ENCODE measurements at places on chromosomes 2 and 18.
A peak's percentile ranks its signal among the peaks of the same experiment; 100 is the strongest.

- DNase-seq = no peak
Measured at GRCh38 chr2:14743861-14744260, 111.3 kb downstream of the LRATD1 start.

GRCh38 chr2:235719146-235719942 is 225.5 kb downstream of the AGAP1 start:
- DNase-seq = peak; percentile 56

DNA sequence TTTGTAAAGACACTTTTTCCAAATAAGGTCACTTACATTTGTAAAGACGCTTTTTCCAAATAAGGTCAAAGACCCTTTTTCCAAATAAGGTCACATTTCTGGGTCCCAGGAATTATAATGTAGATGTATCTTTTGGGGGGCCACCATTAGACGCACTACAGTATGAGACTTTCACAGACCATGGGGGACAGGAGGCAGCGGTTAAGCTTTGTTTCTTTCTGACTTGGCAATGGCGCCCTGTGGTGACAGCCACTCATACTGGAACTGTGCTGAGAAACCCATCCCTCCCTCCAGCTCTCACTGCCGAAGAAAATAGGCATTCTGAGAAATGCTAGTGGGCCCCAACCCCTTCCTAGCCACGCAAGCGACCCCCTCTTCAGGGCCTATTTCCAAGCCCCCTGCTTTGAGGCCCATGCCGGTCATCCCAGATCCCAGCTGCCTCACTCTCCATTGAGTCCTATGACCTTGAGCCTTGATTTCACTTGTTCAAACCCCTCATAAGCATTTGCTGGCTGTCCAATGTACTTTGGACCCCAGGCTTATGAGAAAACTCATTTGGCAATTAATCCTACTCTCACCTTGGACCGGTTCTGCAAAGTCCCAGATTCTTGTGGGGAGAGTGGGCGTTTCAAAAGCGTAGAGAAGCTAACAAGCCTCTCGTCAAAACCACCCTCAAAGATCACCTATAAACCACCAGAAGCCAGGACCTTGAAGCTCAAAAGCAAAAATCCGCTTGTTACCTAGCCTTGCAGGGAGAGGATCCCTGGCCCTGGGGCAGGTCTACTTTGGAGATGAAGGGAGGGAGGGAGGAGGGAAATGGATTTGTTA is 11.3 kb upstream of the SPATA3 start:
- no peak for DNase-seq

- DNase-seq = no peak
Measured at GRCh38 chr2:120267348-120267747, 14.7 kb downstream of the RALB start.

- peak; percentile 8 for DNase-seq
Measured at GRCh38 chr18:56982766-56983165, 164.1 kb upstream of the BOD1L2 start.

- no peak for DNase-seq
Measured at GRCh38 chr2:35821675-35822074, 533.9 kb upstream of the CRIM1 start.

DNA sequence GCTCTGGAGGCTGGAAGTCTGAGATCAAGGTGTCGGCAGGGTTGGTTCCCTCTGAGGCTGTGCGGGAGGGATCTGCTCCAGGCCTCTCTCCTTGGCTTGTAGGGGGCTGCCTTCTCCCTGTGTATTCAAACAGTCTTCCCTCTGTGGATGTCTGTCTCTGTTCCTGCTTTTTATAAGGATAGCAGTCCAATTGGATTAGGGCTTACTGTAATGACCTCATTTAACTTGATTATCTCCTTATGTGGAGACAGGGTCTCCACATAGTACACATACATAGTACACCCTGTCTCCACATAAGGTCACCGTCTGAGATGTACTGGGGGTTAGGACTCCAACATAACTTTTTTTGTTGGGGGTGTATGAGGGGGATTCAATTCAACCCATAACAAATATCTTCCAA is 30.5 kb downstream of the TCF7L1 start:
- DNase-seq = no peak

GRCh38 chr2:139872032-139872431 is 1091.8 kb upstream of the NXPH2 start:
- no peak for DNase-seq

GRCh38 chr2:28901202-28901601 is 6.7 kb downstream of the WDR43 start:
- no peak for DNase-seq

DNA sequence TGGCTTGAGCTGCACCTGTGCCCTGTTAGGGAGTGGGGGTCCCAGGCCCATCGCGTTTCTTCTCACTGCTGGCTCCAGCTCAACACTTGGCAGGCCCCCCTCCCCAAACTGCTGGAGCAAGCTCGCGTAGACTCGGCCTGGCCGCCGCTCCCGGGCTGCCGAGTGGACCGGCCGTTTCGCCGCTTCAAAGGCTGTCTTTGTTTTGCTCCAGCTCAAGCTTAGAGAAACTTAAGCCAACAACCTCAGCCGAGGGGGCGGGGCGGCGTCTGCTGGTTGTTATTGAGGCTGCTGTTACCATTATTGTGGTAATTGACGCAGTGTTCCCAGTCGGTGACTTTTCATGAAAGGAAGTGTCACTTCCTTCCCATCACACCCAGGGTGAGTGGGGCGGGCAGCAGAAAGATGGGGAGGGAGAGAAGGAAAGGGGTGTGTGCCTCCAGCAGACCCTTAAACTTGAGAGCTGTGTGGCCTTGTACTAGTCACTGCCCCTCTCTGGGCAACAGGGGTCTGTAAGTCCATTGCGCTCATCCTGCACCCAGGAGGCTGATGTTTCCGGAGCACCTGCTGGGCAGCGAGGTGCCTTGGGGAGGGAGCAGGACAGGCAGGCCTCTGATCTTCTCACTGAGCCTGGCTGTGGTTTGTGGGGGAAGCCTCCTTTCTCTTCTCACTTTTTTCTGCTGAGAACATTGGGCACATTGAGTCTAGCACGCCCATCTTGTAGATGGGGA is 2.1 kb downstream of the ARID5A start:
- DNase-seq = peak; percentile 86

- no peak for DNase-seq
Measured at GRCh38 chr2:178233428-178233827, 39.1 kb downstream of the OSBPL6 start.

DNA sequence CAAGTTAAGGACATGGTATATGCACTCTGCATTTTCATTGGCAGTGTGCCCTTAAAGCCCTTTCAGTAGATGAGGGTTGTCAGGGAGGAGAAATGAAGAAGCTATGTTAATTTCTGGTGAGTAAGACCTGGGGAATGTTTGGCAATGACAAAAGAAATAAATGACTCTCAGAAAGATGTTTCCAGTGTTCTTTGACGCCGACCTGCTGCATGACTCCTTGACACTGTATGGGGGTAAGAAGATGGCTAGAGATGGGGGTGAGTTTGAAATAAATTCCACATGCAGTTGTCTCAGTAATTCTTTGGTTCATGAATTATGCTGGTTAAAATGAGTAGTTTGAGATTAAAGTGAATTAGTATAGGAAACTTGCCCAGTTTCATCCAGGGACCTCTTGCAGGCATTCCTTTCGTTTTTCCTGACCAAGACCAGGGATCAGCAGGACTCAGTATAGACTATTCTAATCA is 5.9 kb downstream of the CCDC121 start:
- DNase-seq = no peak

GRCh38 chr18:72935744-72936143 is 68.0 kb upstream of the NETO1 start:
- DNase-seq = no peak

GRCh38 chr2:101360232-101360631 is 27.1 kb downstream of the CREG2 start:
- DNase-seq = no peak

- peak; percentile 50 for DNase-seq
Measured at GRCh38 chr2:109242654-109243331, 113.8 kb downstream of the SH3RF3 start.

- DNase-seq = no peak
Measured at GRCh38 chr2:232482301-232483238, 5.1 kb downstream of the ECEL1 start.

Data from Ammon's horn (tissue), 1 donor.